ENCODE measurements at places on chromosomes 6 and 20. TPM values are rescaled to one million over a fixed set of nuclear protein-coding genes. Genes with fewer than 3 reads are reported as not detected.

DNA sequence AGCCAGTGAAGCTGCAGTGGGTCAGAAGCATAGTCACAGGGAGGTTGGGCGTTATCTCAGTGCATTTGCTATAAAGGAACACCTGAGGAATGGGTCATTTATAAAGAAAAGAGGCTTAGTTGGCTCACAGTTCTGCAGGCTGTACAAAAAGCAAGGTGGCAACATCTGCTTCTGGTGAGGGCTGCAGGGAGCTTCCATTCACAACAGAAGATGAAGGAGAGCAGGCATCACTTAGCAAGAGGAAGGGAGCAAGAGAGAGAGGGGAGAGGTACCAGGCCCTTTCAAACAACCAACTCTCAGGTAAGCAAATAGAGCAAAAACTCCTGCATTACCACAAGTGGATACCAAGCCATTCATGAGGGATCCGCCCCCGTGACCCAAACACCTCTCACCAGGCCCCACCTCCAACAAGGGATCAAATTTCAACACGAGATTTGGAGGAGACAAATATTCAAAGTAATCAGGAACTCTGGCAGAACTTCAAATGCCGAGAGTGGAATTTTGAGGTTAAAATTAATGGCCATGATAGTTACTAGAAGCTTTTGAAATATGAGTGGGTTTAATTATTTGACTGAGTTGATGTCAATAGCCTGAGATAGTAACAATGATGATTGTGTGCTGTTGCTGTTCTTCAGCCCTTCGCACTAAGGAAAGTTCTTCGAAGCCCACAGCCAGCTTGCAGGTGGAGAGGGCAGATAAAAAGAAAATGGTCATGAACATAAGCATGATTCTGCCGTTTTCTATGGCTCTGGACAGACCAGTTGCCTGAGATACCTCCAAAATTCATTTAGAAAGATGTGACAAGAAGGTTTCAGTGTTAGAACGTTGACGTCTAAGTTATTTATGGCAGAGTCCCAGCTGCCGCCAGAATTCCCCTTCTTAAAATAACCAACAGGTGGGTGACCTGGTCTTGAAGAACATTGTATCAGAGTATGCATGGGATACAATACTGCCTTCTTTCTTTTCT, 55.3 kb upstream of the ADTRP start:
- no peak overlapping the region for H3K4me3 ChIP-seq
- no peaks in the 10 kb centered on the region for H3K27me3 ChIP-seq
- DNase-seq: no peak
- no peak overlapping the region for H3K27ac ChIP-seq

DNA sequence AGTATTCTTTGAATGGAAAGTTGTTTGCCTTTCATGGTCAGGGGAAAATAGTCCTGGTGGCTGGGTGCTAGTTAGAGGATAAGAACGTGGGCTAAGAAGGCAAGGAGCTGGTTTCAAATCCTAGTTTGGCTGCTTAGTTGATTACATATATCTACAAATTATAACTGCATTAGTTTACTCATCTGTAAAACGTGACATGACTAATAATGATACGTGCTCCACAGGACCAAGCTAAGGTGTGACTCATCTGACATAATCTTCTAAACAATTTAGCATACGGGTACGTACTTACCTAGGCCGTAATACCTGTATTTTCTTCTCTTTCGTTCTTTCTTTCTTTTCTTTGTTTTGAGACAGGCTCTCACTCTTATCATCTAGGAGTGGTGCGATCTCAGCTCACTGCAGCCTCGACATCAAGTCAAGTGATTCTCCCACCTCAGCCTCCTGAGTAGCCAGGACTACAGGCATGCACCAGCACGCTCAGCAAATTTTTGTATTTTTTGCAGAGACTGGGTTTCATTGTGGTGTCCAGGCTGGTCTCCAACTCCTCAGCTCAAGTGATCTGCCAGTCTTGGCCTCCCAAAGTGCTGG, 1274.2 kb upstream of the GJE1 start:
- no peak for DNase-seq
- no peaks in the 10 kb centered on the region for H3K4me1 ChIP-seq
- no peaks in the 10 kb centered on the region for H3K36me3 ChIP-seq
- no peaks in the 10 kb centered on the region for H3K27me3 ChIP-seq
- no peak overlapping the region for H3K27ac ChIP-seq

GRCh38 chr6:3205913-3206312, 21.5 kb downstream of the TUBB2B start:
- H3K4me1 ChIP-seq: peaks cover 23% of the 10 kb centered on the region
- peaks cover 25% of the 10 kb centered on the region for H3K27me3 ChIP-seq
- no peak for DNase-seq
- H3K36me3 ChIP-seq: peaks cover 2% of the 10 kb centered on the region

DNA sequence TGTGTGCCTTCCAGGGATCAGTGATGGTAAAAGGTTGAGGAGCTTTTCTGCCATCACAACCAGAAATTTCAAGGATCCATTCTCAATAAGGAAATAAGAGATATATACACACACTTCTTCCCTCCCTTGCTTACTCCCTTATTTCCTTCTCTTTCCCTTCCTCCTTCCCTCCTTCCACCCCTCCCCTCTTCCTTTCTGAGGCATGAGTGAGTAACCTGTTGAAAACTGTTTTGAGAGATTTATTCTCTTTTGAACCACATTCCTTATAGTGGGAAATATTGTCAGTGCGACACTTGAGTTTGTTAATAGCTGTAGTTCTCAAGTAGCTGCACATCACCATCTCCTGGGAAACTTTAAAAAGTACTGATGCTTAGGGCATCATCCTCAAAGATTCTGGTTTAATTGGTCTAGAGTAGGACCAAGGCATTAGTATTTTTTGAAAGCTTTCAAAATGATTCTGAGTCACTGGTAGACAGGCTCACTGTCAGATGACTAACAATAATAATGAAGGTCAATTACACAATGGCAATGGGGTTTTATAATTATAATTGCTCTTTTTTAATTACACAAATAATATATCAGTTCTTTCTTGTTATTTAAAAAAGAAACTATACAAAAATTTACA, 109.9 kb downstream of the POPDC3 start:
- peaks cover 27% of the 10 kb centered on the region for H3K27me3 ChIP-seq
- H3K4me3 ChIP-seq: no peak overlapping the region
- no peaks in the 10 kb centered on the region for H3K4me1 ChIP-seq
- H3K27ac ChIP-seq: no peak overlapping the region
- DNase-seq: no peak
- no peaks in the 10 kb centered on the region for H3K36me3 ChIP-seq

GRCh38 chr6:95978230-95978629, 37.5 kb upstream of the FUT9 start:
- H3K36me3 ChIP-seq: no peaks in the 10 kb centered on the region
- no peak overlapping the region for H3K4me3 ChIP-seq
- H3K27me3 ChIP-seq: no peaks in the 10 kb centered on the region
- no peak for DNase-seq
- no peak overlapping the region for H3K27ac ChIP-seq

- H3K36me3 ChIP-seq: no peaks in the 10 kb centered on the region
- peaks cover 15% of the 10 kb centered on the region for H3K27me3 ChIP-seq
- DNase-seq: no peak
- H3K4me1 ChIP-seq: no peaks in the 10 kb centered on the region
Observed at GRCh38 chr20:17419479-17420041, 111.6 kb downstream of the BFSP1 start.

DNA sequence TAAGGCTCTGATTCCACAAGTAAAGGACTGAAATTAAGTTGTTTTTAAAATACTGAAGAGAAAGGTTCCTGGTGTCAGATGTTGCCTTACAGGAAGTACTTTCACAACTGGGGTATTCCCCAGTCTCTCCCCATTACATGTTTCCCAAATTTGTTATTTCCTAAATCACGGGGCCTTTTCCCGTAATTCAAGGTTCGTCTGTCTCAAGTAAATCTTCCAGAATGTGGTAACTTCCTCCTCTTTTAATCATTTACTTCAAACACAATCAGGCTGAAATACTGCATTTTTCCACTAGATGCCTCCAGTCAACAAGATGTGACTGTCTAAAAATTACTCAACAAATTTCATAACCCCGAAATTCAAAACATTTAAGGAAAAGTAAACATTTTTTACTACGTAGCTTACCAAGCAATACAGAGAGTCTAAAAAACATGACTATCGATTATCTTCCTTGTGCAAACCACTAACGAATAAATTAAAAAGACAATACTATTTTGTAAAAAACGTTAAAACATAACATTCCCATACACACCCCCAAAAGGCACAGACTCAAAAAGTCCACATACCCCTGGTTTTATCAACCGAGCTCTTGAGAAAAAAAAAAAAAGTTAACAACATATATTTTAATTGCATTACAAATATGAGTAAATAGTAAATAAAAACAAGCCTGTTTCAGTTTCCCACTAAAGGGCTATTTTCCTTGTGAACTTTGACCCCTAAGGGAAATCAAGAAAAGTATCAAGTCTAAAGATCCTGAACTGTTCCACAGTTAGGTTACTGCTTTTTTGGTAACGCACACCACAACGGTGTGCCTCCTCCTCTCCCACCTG, 1.7 kb downstream of the SOD2 start:
- no peak for DNase-seq
- H3K27me3 ChIP-seq: no peaks in the 10 kb centered on the region
- peaks cover 48% of the 10 kb centered on the region for H3K4me1 ChIP-seq
- peaks cover 34% of the 10 kb centered on the region for H3K36me3 ChIP-seq
- peak overlapping the region; percentile 94 for H3K4me3 ChIP-seq

DNA sequence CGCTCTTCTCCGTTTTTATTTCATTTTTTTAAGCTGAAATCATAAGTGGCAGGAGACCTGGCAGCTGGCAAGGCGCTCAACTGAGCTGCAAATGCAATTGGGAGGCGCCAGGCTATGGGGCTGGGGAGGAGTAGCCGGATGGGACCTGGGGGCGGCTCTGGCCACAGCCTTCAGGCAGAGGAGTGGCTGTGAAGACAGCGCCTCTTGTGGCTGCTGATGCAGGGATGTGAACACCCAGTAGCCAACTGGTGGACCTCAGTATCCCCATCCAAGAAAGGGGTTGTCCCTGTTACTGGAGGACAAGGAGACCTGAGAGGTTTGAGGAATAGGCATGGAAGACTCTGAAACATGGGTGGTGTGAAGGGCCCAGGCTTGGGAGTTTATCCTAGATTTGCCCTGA, 12.6 kb downstream of the KCNK17 start:
- H3K4me1 ChIP-seq: peaks cover 5% of the 10 kb centered on the region

- H3K4me1 ChIP-seq: no peaks in the 10 kb centered on the region
- H3K36me3 ChIP-seq: no peaks in the 10 kb centered on the region
- no peak overlapping the region for H3K27ac ChIP-seq
- no peaks in the 10 kb centered on the region for H3K27me3 ChIP-seq
- H3K4me3 ChIP-seq: no peak overlapping the region
Observed at GRCh38 chr6:41746107-41746506, 1.1 kb downstream of the PGC start.

- no peaks in the 10 kb centered on the region for H3K4me1 ChIP-seq
- peaks cover 7% of the 10 kb centered on the region for H3K27me3 ChIP-seq
- DNase-seq: no peak
Observed at GRCh38 chr6:46243754-46244153, 73.0 kb upstream of the ENPP5 start.

DNA sequence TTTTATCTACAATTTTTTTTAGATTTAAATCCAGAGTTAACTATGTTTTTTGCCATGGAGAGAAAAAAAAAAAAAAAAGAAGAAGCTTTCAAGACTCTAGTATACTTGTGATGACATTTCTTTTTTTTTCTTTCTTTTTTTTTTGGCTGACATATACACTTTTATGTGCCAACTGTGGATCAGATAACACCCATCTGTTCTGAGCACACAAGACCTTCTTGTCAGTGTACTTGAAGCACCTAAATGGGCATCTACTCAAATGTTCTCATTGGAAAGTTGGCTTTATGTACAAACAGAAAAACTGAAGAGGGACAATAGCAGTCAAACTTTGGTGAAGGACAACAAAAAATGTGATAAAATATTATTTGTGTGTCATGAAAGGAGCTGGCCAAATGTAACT, 904.5 kb downstream of the GRIK2 start:
- H3K36me3 ChIP-seq: no peaks in the 10 kb centered on the region
- H3K27ac ChIP-seq: no peak overlapping the region
- H3K27me3 ChIP-seq: no peaks in the 10 kb centered on the region
- no peak for DNase-seq
- H3K4me3 ChIP-seq: no peak overlapping the region
- no peaks in the 10 kb centered on the region for H3K4me1 ChIP-seq

DNA sequence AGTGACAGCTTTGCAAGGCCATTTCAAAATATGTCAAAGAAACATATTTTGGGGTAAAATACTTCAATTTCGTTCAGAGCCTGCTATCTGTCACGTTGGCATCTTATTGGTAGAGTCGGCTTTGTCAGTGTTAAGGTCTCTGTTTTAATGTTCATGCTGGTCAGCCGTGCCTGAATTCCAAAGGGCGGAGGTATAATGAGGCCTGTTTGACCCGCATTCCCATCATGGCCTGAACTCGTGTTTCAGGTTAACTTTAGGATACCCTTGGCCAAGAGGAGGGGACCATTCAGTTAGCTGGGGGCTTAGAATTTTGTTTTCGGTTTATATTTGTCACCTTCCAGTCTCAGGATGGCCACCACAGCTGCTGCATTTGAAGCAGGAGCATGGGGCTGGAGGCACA, 236.4 kb downstream of the NFATC2 start:
- no peak overlapping the region for H3K4me3 ChIP-seq
- no peak overlapping the region for H3K27ac ChIP-seq
- no peaks in the 10 kb centered on the region for H3K36me3 ChIP-seq
- no peaks in the 10 kb centered on the region for H3K4me1 ChIP-seq

- H3K4me1 ChIP-seq: peaks cover 16% of the 10 kb centered on the region
- peaks cover 57% of the 10 kb centered on the region for H3K36me3 ChIP-seq
- no peaks in the 10 kb centered on the region for H3K27me3 ChIP-seq
- no peak for DNase-seq
- H3K4me3 ChIP-seq: no peak overlapping the region
Observed at GRCh38 chr20:10565922-10566897, 107.6 kb downstream of the JAG1 start.

DNA sequence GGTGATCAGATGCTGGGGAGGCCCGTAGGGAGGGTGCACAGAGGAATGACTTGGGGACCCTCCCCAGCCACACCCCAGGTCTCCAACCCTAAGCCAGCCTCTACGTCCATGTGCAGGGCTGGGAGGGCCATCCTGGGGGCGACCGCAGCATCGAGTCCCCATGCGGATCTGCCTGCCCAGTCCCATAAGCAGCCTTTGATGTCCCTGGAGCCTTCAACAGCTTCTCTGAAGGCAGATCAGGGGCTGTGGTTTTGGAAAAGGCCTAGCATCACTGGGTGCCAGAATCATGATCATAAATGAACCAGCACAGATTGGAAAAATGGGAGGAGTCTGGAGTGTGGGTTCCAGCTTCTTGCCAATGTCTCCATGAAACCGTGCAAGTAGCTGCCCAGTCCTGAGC, 22.9 kb downstream of the TOX2 start:
- H3K4me3 ChIP-seq: no peak overlapping the region
- peaks cover 32% of the 10 kb centered on the region for H3K27me3 ChIP-seq
- peaks cover 12% of the 10 kb centered on the region for H3K4me1 ChIP-seq
- H3K27ac ChIP-seq: no peak overlapping the region
- no peaks in the 10 kb centered on the region for H3K36me3 ChIP-seq

GRCh38 chr6:82968708-82969107, 96.9 kb downstream of the UBE3D start:
- H3K4me1 ChIP-seq: no peaks in the 10 kb centered on the region
- H3K36me3 ChIP-seq: peaks cover 9% of the 10 kb centered on the region
- H3K27me3 ChIP-seq: no peaks in the 10 kb centered on the region
- H3K4me3 ChIP-seq: no peak overlapping the region
- DNase-seq: no peak

- no peak overlapping the region for H3K4me3 ChIP-seq
- no peaks in the 10 kb centered on the region for H3K36me3 ChIP-seq
- H3K27me3 ChIP-seq: no peaks in the 10 kb centered on the region
Observed at GRCh38 chr6:150352321-150353296, 16.2 kb upstream of the IYD start.

Gene PPP1R14C
- total RNA-seq: 0.33 TPM

Gene CALHM6
- total RNA-seq: 7.4 TPM

Gene MCCD1
- not detected for total RNA-seq

Gene PKHD1
- total RNA-seq: not detected

Gene SRMS
- not detected for total RNA-seq

Gene LPA
- total RNA-seq: not detected

Gene CNR1
- not detected for total RNA-seq

Gene SSTR4
- not detected for total RNA-seq

Gene PHF20
- 50.2 TPM for total RNA-seq
